ENCODE measurements at places on chromosomes 1 and 21.
A peak's percentile ranks its signal among the peaks of the same experiment; 100 is the strongest.

- peak; percentile 61 for DNase-seq
These were observed 2.5 kb upstream of the LMO4 start for GRCh38 chr1:87325982-87326738.

DNA sequence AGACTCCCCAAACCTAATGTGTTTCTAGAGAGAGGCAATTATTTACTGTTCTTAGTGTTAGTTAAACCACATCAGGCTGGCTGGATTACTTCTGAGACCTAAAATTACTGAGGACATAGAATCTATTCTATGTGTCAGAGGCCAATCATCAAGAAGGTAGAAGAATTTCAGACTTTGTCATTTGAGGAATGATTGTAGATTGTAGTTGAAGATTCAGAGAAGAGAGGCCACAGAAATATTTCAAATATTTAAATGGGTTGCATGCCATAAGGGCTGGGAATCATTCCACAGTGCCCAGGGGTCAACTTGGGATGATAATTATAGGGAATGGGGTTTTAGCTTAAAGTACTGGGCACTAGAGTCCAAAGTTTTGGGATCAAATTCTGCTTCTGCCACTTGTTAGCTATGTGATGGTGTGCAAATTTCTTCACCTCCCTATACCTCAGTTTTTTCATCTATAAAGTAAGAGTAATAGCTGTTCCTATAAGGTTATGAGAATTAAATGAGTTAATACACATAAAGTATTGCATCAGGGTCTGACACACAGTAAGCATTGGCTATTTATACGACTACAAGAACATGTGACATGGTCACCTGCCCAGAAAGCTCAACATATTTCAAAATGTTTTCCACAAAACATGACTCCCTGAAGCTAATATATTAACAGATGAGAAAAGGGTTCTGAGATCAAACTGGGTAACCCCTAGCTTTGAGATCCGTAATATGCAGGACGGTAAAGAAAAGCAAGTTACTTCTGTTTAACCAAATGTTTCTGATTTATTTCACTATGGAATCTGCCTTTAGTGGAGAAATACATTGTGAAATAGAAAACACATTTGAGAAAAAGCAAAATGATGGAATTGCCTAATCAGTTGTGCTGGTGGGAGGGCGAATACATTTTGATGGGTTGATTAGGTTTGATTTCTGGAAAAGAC is 69.7 kb upstream of the SPAG17 start:
- DNase-seq, result no peak

DNA sequence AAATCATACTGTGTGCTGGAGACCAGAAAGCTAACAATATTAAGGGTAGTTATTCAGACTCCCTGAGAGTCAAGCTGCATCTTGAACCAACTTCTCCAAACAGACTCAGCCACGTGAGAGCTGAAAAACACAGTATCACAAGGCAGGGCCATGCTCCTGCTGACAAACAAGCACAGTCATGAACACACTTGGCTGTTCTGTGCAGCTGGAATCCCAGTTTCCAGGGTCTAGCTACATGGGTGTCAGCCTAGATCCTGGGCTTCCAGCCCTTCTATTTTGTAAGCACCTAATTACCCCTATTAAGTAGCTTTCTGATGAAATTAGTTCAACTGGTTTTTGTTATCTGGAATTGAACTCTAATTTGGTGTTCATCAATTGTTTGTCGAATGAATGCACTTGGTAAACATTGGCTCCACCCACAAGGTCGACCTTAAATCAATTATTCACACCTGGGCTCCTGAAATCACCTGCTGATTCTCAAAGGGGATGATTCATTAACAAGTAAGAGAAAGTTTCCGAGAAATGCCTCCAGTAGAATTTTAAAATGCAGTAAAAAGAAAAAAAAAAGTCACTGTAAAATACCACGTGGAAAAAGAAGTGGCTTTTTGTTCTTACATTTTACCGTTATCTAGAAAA is 179.3 kb downstream of the ZC3H11B start:
- DNase-seq, result peak; percentile 21

DNA sequence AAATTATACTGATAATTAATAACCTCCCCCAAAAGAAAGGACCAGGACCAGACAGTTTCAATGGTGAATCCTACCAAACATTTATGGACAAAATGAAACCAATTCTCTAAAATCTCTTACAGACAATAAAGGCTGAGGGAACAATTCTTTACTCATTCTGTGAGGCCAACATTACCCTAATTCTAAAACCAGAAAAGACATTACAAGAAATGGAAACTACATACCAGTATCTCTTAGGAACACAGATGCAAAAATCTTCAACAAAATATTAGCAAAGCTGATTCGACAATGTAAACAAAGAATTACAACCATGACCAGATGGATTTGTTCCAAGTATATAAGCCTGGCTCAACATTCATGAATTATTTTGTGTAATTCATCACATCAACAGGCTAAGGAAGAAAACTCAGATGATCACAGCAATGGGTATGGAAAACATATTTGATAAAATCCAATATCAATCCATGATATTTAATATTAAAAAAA is 8.6 kb downstream of the TMED5 start:
- DNase-seq, result no peak

DNA sequence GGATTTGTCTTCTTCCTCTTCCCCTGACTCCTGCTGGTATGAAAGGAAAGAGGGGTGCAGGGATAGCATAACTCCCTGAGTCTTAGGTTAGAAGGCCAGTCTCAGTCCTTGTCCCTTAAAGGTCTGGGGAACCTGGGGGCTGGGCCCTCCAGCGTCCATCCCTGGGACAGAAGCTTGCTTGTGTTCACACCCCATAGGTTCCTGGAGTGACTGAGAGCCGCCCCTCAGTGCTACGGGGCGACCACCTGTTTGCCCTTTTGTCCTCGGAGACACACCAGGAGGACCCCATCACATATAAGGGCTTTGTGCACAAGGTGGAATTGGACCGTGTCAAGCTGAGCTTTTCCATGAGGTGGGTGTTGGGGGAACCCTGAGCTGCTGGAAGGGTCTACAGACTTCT is 13.1 kb downstream of the RHOC start:
- no peak for DNase-seq

GRCh38 chr1:184513421-184513820 is 126.6 kb downstream of the C1orf21 start:
- no peak for DNase-seq

- no peak for DNase-seq
These were observed 48.9 kb upstream of the F3 start for GRCh38 chr1:94590203-94591137.

DNA sequence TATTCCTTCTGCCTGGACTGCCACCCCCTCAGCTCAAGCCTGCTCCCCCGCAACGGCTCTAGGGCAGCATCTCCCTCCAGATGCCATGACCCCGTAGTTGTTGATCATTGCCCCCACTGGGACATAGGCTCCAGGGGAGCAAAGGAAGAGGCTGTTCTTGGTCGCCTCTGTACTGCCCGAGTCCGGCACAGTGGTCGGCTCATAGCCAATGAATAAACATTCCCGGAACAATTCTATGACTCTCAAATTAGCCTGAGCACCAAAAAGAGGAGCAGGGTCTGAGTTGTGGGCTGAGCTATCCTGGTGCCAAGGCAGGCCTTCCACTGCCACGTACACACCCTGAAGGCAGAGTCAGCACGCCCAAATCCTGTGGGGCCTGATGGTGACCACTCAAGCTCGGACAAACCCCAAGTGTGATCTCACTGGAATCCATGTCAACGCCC is 33.1 kb downstream of the CAPZB start:
- no peak for DNase-seq

GRCh38 chr1:9618909-9619679 is 30.4 kb downstream of the TMEM201 start:
- DNase-seq, result no peak

DNA sequence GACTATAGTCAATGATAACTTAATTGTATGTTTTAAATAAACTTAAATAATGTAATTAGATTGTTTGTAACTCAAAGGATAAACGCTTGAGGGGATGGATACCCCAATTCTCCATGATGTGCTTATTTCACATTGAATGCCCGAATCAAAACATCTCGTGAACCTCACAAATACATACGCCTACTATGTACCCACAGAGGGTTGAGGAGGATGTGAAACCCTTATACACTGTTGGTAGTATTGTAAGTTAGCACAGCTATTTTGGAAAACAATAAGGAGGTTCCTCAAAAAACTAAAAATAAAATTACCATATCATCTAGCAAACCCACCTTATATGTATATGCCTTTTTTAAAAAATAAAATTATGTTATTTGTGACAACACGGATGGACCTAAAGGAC is 198.6 kb downstream of the MRPL39 start:
- no peak for DNase-seq

DNA sequence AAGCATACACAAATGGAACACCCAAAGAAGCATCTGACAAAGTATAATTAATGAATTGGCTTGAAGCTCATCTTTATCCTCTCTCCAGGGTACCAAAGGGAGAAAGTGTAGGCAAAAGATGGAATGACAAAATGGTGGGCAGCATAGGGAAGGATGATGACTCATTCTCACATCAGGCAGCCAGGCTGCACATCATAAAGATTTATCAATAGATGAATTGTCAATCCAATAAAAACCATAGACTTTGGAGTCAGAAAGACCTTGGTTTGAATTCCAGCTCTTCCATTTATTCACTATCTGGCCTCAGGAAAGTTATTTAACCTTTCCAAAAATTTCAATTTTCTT is 138.5 kb downstream of the TNR start:
- no peak for DNase-seq

DNA sequence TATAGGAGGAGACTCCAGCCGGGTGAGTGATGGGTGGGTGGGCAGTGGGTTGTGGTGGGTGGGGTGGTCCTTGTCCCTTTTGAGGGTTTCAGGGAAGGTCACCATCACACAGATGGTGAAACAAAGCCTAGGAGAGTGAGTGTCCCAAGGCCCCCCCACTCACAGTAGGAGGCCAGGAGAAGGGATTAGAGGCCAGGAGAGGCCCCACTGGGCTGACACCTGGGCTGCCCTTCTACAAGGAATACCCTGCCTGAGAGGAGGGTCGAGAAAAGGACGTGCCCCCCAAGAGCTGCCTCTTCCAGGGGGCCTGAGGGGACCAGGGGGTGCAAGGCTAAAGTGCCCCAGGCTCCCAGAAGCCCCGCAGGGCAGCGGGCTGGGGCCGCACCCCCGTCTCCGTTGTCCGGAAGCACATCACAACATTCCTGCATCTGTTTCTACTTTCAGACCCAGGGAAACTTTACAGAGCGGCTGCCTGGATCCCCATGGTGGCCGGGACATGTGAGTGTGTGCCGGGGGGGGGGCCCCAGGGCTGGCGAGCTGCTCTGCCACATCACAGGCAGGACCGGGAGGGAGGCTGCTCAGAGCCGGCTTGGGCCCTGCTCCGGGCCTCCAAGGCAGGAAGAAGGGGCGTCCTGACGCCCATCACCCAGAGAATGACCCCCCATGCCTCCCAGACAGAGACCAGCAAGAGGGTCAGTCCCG is 68.2 kb downstream of the ARHGEF16 start:
- DNase-seq, result no peak

GRCh38 chr1:165288350-165289120 is 68.0 kb downstream of the LMX1A start:
- DNase-seq, result no peak

DNA sequence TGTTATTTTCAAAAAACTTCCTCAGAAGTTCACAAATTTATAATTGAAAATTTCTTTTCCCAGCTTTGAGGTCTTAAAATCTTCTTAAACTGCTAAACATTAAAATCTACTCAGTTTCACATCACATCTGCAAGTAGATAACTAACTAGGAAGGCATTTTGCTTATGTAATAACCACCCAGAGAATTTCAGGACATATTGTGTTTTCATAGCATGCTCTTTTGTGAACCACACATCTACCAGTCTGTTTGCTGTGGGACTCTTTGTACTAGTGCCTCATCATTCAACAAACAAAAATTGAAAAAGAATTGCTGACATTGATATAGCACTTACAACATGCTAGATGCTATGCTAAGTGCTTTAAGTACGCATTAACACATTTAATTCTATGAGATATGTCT is 31.6 kb upstream of the C1orf146 start:
- DNase-seq, result no peak

DNA sequence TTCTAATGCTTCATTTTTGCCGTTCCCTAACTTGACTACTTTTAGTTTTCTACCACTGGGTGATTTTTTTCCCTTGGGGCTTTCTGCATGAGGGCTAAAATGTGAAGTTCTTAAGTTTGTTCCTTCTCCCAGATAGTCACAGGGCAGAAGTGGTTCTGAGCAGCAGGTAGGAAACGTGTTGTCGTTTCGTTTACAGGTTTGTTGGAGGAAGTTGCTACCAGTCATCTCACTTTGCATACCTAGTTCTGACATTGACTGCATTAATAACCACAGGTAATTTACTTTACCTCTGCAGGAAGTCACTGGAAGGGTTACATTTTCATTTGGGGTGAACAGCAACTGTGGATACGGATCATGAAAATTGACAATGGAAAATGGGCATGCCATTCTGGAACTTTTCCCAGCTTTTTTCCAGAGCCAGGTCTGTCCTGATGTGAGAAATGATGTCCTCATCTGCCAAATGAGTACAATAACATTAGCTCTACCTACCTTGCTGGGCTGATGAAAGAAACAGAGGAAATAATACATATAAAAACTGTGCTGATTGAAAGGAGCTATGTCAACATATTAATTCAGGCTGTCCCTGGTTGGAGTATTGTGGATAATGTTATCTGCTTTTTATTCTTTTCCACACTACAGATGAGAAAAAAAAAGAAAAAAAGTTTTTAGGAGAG is 94.2 kb downstream of the DISC1 start:
- DNase-seq, result no peak

DNA sequence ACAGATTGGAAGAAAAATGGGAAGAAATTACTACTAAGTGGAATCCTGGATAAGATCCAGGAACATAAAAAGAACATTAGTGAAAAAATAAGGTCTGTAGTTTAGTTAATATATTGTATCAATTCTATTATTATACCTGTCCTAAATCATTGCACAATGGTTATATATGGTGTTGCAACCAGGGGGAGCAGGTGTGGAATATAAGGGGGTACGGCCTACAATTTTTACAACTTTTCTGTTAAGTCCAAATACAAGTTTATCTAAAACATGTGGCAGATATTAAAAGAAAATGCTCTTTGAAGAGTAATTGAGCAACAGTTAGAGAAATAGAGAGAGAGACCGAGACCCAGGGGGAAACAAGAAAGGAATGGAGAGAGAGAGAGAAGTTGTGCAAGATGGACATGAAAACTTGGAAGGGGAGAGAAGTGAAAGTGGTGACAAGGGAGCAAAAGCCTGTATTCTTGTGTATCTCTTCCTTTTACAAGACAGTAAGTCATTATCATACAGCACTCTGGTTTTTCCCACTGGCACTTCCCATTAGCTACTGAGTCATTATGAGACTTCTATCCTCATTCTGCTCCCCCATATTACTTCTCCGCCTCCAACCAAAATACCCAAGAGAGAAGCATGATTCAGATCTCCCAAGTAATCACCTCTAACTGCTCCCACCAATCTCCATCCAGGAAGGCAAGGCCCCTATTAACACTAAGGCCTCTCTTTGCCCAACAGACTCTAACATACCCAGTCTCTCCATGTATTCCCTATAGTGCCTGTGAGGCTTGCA is 22.3 kb upstream of the TRAF3IP3 start:
- DNase-seq, result peak; percentile 73

GRCh38 chr1:116667575-116668105 is at the start of gene IGSF3:
IGSF3 (minus strand) TSS chr1:116667733; CDS start chr1:116666326, 1,407 bp downstream.
- peak; percentile 74 for DNase-seq

GRCh38 chr1:229981736-229982135 is 85.3 kb upstream of the GALNT2 start:
- DNase-seq, result no peak
